ENCODE measurements at places on chromosomes 3 and 15.

DNA sequence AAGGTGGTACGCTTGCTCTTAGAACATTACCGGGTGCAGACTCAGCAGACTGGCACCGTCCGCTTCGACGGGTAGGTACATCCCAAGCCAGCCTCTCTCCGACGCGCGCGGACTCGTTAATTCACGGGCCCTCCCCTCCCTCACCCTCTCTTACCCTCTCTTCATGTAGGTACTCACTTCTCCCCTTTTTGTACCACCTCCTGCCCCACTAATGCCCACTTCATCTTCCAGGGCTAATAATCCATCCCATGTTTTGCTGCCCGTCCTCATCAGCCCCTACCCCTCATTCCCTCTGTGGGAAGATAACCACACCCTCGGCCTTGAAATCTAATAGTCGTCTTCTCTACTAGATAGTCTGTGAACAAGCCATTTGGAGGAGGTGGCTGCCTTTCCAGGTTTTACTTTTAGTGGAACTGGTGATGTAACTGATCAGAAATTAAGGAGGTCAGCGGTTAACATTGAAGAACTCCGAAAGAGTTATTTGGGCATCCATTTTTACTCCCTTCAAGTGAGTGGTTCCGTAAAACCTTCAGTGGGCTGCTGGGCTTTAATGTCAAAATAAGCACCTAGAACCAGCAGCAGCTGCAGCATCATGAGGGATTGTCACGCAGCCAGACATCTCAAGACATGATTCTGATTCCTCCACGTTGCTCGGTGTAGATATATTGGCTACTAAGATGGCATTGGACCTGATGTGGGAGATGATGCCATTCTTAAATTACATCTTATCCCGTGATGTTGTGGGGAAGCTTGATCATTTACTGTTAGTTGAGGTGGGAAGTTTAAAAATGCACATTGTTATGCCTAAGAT, 1.3 kb downstream of the FEM1B start:
- peak; percentile 52 for DNase-seq

GRCh38 chr3:178393824-178394223, 142.4 kb upstream of the KCNMB2 start:
- DNase-seq, result peak; percentile 55

- peak; percentile 55 for DNase-seq
Observed at GRCh38 chr3:169813757-169814517, 1.2 kb upstream of the LRRC34 start.

- DNase-seq, result no peak
Observed at GRCh38 chr3:190043741-190044140, 77.0 kb downstream of the P3H2 start.

GRCh38 chr15:79942741-79943481, 28.1 kb downstream of the BCL2A1 start:
- peak; percentile 27 for DNase-seq

GRCh38 chr15:41773332-41773728, 954 bp upstream of the MAPKBP1 start:
- DNase-seq, result peak; percentile 20

Measured in epithelial cell of esophagus (primary cell).